ENCODE measurements at places on chromosomes 16 and 17.

GRCh38 chr17:77466140-77466539, 325.4 kb downstream of the SEC14L1 start:
- peak; percentile 70 for DNase-seq

GRCh38 chr17:68204736-68205135, 43.1 kb upstream of the AMZ2 start:
- DNase-seq: no peak

DNA sequence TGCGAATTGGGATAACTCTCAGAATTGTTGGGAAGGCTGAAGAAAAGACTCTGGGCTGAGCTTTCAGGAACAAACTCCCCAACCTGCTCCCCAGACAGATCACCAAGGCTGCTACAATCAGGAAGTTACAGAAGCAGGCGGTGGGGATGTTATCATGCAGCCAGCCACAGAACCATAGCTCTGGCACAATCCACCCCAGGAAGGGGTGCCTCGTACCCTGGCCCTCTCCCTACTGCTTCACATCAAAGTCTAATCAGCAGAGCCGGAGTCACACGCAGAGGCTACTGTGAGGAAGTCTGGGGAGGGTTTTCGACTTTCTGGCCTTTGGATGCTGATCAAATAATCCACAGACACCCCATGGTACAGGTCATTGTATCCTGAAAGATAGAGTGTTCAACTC, 86.8 kb downstream of the NTN1 start:
- no peak for DNase-seq

GRCh38 chr17:31490019-31490650, 98.7 kb downstream of the RAB11FIP4 start:
- DNase-seq: no peak

- no peak for DNase-seq
Observed at GRCh38 chr16:7653746-7654461, 321.3 kb downstream of the RBFOX1 start.

GRCh38 chr16:88514526-88515232, 55.5 kb upstream of the ZC3H18 start:
- no peak for DNase-seq

Measured in right kidney (tissue), 9 donors.